ENCODE measurements at places on chromosomes 5 and 9.

DNA sequence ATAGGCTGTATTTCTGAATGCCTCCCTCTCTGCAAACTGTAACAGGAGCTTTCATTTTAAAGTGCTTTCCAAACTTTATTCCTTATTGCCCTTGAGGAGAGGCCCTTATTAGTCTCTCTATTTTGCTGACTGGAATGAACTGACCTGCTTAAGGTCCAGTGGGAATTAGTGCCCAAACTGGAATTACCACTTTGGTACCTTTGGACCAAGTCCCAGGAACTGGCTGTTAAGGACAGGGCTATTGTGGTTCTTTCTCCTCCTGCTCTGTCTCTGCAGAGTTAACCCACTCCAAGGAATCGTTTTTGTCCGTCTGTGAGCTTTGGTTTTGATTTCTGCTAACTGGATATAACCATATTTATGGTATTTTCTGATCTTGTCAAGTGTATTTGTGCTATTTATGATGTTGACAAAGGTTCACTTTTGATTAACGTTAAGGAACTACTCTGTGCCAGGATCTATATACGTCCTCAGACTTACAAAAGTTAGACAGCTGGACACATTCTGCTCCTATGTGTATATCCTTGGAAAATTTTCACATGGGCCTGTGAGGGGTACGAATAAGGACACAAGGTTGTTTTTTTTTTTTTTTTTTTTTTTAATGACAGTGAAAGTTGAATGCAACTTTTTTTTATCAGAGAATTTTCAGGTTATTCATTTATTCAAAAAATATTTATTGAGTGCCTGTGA, 189.1 kb upstream of the ANKRD55 start:
- peak; percentile 85 for DNase-seq

DNA sequence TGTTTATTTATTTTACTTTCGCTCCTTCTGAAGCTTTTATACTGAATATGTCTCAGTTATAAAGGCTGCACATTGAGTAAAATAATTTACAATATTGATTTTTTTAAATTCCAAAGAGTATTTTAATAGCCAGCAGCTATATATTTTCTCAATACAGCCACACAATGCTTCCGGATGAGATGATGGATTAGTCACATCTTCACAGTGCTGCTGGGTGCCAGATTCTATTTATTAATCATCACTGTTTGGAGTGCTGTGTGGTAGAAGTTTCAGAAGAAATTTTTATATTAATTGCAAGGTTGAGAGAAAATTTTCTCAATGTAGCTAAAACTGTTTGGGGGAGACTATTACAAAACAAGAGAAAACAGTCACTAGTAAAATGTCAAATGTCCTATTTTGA, 989.8 kb downstream of the TLE4 start:
- no peak for DNase-seq

GRCh38 chr5:152151113-152151512, 226.5 kb upstream of the GLRA1 start:
- DNase-seq = no peak

DNA sequence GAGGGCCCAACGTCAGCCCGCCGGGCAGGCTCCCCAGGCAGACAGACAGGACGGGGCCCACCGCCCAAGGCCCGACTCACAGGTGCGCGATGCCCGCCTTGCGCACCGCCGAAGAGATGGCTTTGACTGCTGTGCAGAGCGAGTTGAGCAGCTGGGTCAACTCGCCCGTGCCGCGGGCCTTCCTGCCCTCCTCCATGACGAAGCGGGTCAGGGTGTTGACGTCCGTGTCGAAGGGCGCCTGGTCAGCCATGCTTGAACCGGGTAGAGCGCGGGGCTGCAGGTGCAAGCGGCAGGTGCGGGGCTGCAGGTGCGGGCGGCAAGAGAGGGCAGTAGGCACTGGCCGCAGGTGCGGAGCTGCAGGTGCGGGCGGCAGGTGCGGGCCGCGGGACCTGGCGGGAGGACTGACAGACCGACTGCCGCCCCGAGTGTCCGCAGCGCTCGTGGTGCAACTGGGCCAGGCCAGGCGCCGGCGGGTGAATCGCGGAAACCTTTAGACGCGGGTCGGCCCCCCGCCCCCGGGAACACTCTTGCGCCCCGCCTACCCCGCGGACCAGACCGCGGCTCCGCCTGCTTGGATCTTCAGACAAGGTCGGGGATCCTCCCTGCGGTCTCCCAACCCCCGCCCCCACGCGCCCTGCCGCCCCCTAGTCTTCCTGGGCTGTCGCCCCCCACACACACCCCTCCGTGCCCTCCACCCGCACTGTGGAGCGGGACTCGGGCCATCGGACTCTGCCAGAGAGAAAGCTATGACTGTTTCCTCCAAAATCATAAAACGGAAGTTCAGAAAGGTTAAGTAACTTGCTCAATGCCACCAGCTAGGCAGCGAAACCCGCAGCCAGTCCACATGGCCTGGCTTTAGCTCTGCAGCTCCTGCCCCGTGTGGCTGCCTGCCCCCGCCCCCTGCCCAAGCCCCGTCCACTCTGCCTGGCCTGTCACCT, at the start of gene FBP1:
Gene FBP1 (minus strand): TSS at position 458 of the 938 bp plus-strand sequence. CDS start 208 bp downstream, at position 250.
- no peak for DNase-seq

GRCh38 chr9:95023217-95024003, 294.1 kb downstream of the FANCC start:
- no peak for DNase-seq

DNA sequence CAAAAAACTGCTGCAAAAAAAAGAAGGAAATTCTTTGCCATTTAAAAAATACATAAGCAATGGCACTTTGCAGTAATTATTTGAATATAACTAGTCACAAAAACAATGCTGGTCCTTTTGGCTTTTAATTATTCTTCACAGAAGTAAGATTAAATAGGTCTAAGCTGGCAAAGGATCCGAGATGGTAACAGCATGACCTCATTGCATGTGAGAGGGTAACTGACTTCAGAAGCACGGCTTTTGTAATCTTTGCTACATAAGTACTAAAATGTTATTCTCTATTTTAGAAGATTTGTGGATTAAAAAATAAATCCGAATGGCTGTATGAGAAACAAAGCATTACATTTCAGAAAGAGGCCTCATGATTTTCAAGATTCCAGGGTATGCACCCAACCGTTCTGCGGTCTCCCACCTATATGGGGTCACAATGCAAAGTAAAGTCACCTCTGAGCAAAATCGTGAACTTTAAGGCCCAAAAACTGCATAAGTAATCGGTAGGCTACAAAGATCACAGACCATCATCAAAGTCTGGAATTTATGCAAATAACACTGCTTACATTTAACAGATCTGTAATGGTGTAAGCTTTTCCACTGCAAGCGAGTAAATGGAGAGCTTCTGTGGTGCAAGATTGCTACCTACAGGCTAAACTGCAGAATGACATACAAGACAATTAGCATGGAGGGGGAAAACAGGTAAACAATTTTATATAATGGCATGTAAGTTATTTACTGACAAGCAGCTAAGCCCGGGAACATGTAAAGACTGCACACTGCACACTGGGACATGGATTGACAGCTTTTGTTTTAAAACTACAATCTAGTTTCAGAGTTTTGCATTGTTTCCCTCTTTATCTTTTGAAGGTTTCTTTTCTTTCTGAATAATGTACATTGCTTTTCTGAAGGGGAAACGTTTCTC, 231.6 kb downstream of the SLF1 start:
- DNase-seq = no peak

DNA sequence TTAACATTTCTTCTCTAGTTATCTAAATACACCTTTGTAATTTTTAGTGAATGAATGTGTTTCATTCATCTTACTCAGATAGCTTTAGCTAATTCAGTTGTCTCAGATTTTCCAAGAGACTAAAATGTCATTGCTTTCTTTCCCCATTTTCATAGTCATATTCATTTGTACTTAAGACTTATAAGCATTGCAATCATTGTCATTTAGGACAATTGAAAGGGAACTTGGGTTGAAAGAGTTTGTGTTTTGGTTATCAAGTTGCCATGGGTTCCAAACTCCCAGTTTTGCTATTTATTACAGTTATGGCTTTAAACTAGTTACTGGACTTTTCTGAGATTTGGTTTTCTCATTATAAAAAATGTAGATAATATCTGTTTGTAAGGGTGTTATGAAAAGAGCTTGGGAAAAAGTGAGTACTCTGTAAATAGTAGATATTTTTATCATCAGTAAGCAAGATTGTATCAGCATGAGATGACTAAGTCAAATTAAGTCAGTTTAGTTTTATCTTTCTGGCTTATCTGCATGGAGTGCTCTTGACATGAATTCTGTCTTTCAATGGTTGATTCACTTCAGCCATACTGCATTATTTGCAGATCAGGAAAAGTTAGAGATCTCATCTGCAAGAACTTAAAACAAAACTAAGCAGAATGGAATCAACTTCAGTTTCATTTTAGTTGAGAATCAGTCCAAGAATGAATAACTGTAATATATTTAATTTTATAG, 107.5 kb downstream of the PBX3 start:
- DNase-seq = no peak

DNA sequence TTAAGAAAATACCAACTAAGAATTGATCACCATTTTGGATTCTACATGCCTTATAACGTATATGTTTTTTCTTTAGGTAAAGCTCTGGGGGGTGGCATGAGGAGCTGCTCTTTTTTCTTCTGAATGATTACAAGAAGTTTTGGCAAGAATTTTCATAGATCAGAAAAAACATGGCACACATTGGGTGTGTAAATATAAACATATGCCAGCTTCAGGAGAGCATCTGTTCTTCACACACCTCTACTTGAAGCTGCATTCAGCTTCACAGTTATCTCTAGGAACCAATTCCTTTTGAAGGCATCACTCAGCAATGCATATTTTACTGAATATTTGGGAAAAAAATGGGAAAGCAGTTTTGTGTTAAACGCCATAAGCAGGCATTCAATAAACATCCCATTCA, 122.7 kb upstream of the GHR start:
- no peak for DNase-seq

GRCh38 chr9:9938432-9938831, 674.4 kb downstream of the PTPRD start:
- DNase-seq = no peak

- no peak for DNase-seq
These were observed 66.8 kb downstream of the TBCA start for GRCh38 chr5:77709340-77709739.

- no peak for DNase-seq
These were observed 71.0 kb upstream of the ST8SIA4 start for GRCh38 chr5:100974082-100974481.

- DNase-seq = no peak
These were observed 210.1 kb downstream of the ZNF608 start for GRCh38 chr5:124536333-124536732.

- DNase-seq = no peak
These were observed 61.3 kb downstream of the KDM4C start for GRCh38 chr9:6819112-6819511.

GRCh38 chr5:106843812-106844416, 826.8 kb downstream of the EFNA5 start:
- DNase-seq = no peak

GRCh38 chr9:98854266-98854665, 46.8 kb downstream of the GALNT12 start:
- no peak for DNase-seq

- no peak for DNase-seq
These were observed 90.6 kb downstream of the HOMER1 start for GRCh38 chr5:79423296-79423695.

- no peak for DNase-seq
These were observed 40.3 kb downstream of the NUP188 start for GRCh38 chr9:128987805-128988204.

DNA sequence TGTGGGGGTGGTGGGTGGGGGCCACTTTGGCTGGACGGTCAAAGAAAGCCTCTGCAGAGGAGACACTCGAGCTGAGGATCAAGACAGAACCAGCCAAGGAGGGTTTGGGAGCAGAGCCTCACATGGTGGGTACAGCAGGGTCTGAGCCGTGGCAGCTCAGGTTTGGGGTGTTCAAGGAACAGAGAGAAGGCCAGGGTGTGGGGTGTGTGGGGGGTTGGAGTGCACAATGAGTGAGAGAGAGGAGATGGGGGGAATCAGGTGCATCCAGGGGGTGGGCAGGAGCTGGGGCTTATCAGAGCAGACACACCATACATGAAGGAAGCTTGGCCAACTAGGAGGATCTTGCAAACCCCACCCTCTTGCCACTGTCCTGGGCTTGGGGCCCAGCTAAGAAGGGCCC, 140.0 kb downstream of the NSG2 start:
- DNase-seq = no peak

- DNase-seq = no peak
These were observed 162.5 kb downstream of the SPOCK1 start for GRCh38 chr5:137336565-137337120.

DNA sequence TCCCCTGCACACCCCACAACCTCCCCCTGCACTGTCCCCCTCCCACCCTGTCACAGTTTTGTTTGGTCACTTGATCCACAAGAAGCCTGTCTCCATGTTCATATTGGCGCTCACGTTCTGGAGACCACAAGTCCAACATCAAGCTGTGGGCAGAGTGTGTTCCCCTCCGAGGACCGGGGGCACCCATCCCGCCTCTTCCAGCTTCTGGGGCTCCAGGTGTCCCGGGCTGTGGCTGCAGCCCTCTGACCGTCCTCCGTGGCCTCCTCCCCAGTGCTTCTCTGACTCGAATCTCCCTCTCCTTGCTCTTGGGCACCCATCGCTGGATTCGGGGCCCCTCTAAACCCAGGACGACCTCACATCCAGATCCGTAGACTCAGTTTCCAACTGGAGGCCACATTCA, 49.2 kb downstream of the PLEKHG4B start:
- no peak for DNase-seq

All from prostate gland (tissue), 2 donors.